ENCODE measurements at places on chromosomes 5 and 9.

DNA sequence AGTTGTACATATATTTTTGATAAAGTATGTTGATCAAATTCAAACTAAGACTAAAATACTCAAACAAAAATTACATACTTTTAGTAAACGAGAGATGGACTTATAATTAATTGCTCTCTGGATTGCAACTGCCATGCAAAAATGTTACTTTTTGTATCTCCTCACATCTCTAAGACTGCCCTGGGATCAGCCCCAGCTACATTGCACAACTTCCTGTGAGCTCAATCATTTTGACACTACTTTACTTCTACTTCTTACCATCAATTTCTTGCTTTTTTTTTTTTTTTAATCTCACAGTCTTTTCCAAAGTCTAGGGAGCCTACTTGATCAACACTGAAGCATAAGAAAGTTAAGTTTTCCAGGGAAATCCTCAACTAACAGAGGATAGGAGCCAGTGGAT lies 506.0 kb upstream of the CDH10 start:
- no peak for DNase-seq

DNA sequence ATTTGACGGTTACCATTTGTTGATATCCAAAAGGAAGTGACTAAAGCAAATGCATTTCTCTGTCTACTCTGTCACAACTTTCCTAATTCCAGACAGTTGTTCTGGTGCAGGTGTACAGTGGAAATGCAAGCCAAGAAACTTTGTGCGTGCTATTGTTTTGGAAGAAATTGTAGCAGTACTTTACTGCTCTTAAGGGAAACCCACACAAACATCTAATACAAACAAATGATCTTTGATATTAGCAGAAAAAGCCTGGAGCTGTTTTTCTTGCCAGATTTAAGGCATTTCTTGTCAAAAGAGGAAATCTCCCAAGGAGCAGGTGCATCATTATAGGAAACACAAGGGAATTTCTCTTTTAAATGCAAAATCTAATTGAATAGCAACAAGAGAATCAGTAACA lies 2.0 kb downstream of the SNCAIP start:
- no peak for DNase-seq

DNA sequence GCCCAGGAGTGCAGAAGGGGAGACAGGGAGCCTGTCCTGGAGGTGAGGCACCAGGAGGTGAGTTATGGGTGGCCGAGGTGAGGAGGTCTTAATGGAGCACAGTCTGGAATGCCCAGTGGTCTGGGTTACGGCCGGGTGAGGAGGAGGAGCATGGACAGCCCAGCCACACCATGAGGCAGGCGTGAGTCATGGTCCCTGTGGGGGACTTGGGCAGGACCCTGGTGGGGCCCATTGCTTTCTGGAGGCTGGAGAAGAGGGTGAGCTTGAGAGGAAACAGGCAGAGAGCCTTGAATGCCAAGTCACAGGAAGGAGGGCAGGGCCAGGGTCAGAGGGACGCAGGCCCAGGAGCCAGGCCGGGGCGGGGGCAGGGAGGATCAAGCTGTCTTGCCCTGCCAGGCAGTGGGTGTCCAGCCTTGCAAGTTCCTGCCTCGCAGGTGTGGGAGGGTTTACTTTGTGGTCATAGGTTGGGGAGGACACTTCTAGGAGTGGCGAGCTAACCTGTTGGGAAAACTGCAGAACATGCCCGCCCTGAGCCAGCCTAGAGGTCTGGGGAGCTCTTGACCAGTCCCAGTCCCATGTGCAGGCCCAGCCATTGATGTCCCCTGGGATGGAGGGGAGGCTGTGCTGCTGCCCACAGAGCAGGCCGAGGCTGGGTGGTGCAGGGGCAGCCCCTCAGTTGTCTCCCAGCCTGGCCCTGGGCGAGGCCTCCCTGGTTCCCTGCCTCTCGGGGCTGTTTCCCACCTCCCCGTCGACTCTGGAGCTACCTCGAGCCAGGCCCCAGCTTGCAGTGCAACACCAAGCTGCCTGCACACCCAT lies 2.8 kb downstream of the CACNA1B start:
- DNase-seq: no peak

GRCh38 chr9:16337322-16338029 lies 533.0 kb downstream of the BNC2 start:
- no peak for DNase-seq

DNA sequence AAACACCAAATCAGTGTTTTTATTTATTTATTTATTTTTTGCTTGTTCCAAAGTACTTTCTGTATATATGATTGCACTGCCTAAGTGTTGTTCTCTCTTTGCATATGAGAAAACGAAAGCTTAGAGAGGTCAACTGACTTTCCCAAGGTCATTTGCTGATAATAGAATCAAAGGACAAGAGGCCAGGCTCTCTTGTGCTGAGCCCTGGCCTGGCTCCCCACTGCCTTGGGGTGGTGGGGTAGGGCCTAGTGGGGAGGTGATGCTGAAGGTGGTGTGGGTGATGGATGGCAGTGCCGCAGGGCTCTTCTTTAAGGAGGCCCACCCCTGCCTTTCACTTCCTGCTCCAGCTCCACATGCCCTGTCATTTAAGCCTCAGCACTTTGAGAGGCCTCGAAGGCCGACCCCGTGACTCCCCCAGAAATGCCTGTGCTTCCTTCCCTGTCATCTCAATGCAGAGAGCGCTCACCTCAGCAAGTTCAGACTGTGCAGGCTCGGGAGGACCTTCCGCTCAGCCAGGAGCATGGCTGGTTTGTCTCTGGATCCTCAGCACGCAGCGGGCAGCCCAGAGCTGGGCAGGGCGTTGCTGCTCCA lies 59.5 kb downstream of the SMIM23 start:
- DNase-seq: no peak

Measured in CD4-positive, alpha-beta T cell treated with Interleukin-2 at 100 ng/mL for 4 hours (primary cell).